ENCODE measurements at places on chromosomes 1 and 21. TPM values are rescaled to one million over a fixed set of nuclear protein-coding genes. Genes with fewer than 3 reads are reported as not detected.

DNA sequence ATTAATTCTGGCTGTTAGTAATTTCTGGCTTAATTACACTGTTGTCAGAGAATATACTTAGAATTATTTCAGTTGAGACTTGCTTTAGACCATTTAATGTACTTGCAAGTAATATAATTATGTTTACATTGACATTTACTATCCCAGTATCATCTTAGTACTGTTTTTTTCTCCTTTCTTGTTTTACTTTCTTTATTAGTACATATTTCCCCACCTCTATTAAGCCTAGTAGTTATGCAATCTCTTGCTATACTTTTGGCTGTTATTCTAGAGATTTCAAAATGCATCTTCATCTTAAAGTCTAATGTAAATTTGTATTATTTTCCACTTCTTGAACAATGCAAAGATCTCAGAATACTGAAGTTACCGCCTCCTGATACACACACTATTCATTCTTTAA, 24.4 kb downstream of the BRWD1 start:
- no peak for DNase-seq

DNA sequence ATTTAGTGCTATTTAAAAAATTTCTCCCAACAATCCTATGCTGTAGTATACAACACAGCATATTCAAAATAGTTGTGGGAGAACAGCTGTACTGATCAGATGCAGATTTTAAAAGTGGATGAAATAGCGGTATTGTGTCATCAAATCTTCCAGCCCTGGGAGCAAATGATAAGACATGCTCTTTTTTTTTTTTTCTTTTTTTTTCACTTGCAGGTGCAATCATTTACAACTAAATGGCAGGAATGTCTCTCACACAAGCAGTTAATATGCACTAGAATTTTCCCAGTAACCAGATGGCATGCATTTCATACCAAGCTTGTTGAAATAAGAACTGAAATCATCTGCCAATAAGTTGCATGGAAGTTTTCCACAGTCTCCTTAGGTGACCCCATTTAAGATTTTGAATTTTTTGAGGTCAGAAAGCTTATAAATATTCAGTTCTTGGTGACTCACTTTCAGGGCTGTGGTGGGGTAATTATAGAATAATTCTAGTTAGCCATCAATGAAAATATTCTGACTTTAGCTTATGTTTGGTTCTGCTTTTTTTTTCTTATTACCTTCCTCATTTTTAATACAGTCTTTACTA, 623.9 kb upstream of the NR5A2 start:
- DNase-seq = no peak

DNA sequence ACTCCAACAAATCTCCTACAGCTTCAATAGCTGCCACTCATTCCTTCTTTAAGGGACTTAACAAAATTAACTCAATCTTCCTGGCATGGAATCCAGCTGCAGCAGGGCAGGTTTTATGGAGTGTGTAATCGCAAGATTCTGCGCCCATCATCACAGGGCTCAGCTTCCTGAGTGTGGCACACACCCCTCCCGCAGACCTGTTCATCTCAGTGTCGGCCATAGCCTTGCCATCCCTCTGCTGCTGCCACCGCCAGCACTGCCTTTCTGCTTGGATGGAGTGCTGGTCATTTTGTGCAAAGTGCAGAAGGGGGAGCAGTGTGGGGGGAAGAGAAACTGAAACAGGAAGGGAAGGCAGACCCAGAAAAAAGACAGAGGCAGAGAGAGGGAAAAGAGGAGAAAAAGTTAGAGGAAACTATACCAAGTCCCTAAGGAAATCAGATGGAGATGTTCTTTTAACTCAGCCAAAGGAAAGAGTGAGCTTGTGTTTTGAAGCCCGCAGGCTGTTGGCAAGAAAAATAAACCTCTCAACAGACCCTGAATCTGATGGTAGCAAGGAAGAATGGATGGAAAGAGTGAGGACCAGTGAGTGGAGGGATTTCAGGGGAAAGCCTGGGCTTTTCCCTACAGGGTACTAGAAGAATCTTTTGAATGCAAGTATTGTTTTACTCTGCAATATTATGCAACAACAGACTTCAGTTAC, 324.2 kb downstream of the SEC16B start:
- DNase-seq = no peak

DNA sequence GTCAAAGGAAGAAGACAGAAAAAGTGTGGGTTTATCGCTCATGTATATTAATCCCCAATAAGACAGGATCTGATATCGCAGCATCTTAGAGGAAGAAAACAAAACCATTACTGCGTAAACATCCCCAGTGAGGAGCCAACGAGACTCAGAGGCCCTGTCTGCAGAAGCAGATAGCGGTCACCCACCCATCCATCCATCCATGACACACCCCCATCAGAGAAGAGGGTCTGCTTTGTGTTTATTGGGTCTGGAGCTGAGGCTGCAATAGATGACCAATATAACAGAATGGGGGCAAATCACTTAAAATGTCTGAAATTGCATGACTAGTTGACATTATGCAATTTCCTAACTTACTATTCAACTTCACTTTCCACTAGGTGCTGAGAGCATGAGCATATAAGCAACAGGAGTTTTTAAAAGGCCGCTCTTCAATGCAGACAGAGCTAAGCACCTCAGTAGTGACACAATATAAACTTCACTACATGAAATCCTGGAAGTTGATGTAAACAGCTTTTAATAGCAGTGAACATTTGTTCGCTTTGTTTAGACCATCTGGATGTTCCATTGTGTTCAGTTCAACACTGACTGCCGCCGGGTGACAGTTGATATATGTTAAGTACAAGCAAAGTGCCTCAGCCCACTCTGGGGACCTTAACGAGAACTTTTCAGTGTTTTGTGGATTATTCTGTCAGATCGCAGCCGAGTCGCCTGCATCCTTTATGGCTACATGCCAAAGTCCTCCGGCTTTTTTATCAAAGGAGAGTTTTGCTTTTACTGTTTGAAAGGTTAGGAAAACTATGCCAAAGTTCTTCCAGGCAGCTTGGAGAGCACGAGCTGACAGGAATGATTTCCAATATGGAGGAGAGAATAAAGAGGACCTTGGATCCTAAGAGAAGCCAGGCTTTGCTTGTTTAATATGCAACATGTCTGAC, 167.5 kb downstream of the ZNF281 start:
- DNase-seq = no peak

DNA sequence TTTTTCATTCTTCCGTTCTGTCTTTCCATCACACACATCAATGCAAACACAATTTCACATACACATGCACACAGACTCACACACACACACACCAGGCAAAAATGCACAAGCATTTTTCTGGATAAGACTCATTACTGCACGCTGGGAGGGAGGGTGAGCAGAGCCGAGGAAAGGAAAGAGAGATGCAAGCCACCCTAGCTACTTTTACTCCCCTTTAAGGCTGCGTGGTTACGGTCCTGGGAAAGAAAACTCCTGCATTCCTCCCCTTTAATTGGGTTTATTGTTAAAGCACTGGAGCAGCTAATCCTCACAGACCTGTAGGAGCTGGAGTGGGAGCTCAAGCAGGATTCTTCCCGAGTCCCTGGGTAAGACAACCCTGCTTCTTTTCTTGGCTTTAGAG, at the start of gene CAMK1G:
TSS of gene CAMK1G (plus strand) at position 307 of the 400 bp plus-strand sequence. CDS start 11,270 bp downstream, outside the sequence.
- no peak for DNase-seq

GRCh38 chr1:162388615-162389014, 7.1 kb downstream of the C1orf226 start:
- DNase-seq = no peak

DNA sequence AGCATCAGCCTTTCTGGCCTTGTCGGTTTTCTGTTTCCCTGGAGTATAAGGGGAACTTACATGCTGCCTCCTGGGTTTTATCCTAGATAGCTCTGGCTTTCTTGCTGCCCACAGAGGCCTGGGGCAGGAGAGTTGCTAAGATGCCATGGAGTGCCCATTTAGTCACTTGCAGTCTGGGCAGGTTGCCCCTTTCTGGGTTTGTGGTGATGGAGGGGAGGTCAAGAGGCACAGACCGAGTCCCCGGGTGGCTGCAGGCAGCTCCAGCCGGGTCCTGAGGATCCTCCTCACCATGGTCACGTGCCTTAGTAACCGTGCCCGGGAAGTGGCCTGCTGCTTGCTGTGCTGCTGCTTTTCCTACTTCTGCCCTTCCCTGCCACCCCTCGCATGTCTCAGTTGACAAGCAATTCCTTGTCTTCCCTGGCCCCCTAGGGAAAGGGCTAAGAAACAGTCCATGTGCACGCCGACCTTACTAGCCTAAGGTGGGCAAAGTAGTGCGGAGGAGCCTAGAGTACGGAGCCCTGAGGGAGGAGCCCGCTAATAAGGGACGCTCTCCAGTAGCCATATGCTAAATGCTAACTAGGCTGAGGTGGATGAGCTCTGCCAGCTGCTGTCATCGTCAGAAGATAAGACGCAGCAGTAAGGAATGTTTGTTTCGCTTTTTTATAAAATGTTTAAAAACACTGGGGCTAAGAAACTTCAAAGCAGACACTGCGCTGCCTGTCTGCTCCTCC, 34.8 kb downstream of the CLCA1 start:
- no peak for DNase-seq

DNA sequence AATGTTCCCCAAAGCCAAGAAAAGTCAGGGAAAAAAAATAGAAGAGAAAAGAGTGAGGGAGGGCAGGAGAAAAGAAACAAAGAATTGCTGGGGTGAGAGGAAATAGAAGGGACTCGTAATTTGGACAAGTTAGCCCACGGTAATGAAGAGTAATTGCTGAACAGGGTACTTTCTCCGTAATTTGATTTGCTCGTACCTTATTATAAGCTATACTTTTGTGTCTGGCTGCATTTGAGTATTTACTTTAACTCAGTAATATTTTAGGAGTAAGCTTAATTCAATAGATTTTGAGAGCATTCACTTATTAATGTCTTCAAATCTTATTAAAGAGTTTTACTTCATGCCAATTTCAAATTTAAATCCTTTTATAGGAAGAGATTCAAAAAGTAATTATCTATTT, 527.5 kb downstream of the COL11A1 start:
- DNase-seq = no peak

DNA sequence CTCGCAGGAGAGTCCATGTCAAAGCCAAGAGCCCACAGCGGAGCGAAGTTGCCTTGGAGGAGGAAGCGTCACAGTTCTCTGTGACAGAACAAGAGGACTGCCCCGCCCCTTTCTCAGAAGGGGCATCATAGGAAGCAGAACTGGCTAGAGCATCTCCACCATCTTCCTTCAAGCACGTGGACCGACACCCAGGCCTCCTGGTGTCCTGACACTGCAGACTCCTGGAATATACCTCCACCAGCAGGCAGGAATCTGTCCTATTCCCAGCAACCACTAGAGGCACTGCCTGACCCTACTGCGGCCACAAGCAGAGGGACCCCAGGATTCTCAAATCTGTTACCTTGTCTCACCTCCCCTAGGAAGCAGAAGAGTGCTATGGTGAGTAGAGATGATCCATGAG, 37.8 kb downstream of the GPA33 start:
- no peak for DNase-seq

The CLDN14 gene
- not detected for total RNA-seq

The ATP1A4 gene
- not detected for total RNA-seq

The TNFRSF9 gene
- 66.8 TPM for total RNA-seq

The S100A2 gene
- total RNA-seq = 7.8 TPM

Data from activated naive CD4-positive, alpha-beta T cell treated with anti-CD3 and anti-CD28 coated beads, Interleukin-2, amount 50 U/mL, for 72 hours (primary cell).